H1 (cell line): ENCODE measurements at places on chromosomes 16 and 17.

DNA sequence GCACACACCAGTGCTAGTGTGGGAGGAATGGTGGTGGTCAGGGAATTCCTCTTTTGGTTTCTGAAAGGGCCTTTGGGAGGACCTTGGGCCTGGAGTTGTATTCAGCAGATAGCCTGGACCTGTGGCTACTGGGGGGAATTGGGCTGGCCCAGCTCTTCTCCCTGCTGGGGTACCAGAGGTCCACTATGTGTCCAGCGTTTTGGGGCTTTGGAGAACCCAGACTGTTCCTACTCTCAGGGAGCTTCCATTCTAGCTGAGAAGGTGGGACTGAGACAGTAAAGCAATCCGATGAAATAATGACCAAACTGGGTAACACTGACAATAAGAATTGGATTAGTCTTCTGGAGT is 2.4 kb downstream of the EPN3 start:
- no peak for DNase-seq

- no peak for DNase-seq
Observed at GRCh38 chr17:72393553-72393952, 272.7 kb downstream of the SOX9 start.

DNA sequence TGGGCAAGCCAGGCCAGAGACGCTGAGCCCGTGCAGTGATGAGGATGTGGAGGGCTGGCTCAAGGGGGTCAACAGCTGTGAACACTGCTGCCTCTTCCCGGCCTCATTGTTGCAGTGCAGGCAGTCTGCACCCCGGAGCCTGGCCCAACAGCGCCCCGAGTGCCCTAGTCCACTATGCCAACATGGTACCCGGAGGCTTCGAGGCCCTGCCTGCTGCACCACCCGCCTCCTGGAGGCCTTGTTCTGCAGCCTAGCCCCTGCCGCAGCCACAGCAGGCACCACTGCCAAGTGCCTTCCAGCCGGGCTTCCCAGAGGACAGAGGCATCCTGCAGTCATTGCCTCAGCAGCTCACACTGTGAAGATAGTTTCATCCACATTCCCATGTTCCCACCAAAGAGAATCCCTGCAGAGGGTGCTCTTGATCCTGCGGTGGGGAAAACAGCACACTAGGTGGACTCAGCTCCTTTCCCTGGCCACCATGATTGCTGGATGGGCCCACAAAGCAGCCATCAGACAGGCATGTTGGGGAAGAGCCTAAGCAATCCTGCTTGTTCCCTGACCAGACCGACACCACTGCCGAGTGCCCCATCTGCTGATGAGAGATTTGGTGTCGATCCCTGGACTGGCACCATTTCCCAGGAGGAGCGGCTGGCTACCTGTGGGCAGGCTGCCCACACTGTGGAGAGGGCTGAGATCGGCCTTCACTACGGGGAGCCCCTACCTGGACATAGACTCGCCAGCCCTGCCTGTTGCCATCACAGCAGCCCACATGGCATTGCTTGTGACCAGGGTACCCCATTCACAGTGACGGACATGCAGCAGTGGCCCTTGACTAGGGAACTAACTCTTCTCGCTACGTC is 44.9 kb downstream of the USP22 start:
- DNase-seq = peak; percentile 61

GRCh38 chr17:58525239-58525638 is 10.8 kb upstream of the MTMR4 start:
- DNase-seq = no peak

DNA sequence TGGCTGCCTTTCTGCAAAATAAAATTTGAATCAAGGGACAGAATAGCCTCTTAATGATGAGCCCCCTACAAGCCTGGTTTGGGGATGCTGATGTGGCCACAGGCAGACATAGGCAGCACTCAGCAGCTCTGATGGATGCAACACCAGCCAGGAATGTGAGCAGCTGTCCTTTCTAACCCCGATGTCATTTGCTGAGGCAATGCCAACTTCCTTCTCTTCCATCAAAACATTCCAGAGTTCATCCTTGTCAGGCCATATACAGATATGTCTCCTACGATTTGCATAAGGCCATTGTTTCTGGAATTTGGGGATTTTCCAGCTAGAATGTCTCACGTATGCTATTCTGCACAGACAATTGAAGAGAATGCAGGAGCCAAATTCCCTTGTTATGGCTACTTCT is 52.1 kb upstream of the MYOCD start:
- DNase-seq = no peak

- no peak for DNase-seq
Observed at GRCh38 chr17:7102421-7102820, 12.2 kb downstream of the ASGR2 start.

- no peak for DNase-seq
Observed at GRCh38 chr17:52047086-52047485, 111.4 kb downstream of the CA10 start.

- DNase-seq = no peak
Observed at GRCh38 chr17:10681866-10682446, 15.4 kb downstream of the SCO1 start.

DNA sequence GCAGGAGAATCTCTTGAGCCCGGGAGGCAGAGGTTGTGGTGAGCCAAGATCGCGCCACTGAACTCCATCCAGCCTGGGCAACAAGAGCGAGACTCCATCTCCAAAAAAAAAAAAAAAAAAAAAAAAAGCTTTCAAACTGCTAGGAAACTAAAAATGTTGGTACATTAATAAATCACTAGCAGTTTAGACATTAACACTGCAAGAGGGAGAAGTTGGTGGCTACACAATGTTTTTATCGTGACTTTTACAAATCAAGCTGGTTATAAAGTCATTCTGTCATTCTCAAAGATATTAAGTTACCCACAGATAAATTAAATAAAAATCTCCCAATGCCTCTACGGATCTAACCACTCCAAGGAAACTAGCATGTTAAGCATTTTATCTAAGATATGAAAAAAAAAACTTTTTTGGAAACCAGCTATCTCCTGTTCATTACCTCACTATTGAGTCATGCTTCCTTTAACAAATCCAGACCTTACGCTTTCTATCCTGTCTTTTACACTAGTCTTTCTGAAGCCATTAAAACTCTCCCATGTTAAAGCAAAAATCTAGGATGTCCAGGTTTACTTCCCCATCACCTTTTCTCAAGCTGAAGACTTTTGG is 85.9 kb upstream of the SMURF2 start:
- no peak for DNase-seq

DNA sequence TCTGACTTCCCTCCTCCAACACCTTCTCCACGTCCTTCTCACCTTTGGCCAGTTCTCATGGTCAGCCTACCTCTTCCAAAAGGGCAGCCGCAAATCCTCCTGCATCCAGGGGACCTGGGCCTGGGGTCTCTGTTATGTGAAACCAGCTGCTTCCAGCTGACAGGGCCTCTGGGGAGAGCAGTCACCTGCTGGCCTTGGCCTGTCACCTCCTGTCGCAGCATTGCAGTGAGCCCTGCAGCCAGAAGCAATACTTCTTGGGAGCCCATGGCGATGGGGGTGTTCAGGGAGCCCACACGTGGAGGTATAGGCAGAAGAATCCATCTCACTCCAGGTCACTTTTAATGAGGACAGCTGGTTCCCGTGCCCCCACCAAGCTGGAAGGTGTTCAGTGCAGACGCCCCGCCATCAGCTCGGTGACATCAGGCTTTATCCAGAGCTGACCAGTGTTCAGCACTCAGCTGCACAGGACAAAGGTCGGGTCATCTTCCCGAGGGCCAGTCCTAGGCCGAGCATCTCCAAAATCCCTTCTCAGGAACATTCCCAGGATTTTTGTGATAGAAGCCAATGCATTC is 1.7 kb upstream of the SLC47A2 start:
- DNase-seq = no peak

- no peak for DNase-seq
Observed at GRCh38 chr16:68267612-68268405, 3.5 kb downstream of the SLC7A6 start.

DNA sequence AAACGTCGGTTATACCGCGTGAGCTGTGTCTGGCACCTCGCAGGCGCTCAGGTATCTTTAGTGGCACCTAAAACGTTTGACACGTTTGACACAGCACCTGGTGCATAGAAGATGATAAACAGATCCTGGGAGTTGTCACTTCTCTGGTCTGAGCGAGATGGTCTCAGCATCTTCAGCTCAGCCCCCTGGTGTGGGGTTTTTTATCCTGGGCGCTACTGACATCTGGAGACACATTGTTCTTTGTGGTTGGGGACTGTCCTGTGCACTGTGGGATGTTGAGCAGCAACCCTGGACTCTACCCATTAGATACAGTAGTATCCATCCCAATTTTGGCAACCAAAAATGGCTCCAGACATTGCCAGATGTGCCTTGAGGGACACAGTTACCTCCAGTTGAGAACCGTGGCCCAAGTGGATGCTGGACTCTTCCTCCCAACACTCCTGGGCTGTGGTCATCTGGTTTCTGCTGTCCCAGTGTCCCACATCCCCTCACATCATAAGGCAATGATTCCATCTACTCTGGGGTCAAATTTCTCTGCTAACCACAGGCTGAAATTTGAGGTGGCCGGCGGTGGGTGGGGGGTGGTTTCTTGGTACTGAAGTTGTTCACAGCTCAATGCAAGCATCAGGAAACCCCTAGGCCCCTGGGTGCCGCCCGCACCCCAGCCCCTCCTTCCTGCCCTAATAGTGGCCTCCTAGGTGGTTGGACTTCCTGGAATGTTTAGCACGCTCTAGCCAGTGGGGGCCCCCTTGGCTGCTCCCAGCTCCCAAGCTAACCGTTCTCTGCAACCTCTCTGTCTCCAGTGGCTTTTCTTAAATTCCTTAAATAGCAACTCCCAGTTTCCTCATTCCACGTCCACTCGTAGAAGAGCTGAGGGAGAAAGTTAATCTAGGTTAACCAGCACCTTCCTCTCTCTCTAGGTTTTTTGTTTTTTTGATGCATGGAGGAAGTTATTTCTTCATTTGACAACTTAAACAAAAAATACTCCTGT is 124.8 kb downstream of the ABCC1 start:
- peak; percentile 56 for DNase-seq

GRCh38 chr17:42683407-42684034 is 1.2 kb downstream of the CNTNAP1 start:
- DNase-seq = peak; percentile 66

- DNase-seq = no peak
Observed at GRCh38 chr17:43316522-43317142, 82.2 kb upstream of the ARL4D start.

DNA sequence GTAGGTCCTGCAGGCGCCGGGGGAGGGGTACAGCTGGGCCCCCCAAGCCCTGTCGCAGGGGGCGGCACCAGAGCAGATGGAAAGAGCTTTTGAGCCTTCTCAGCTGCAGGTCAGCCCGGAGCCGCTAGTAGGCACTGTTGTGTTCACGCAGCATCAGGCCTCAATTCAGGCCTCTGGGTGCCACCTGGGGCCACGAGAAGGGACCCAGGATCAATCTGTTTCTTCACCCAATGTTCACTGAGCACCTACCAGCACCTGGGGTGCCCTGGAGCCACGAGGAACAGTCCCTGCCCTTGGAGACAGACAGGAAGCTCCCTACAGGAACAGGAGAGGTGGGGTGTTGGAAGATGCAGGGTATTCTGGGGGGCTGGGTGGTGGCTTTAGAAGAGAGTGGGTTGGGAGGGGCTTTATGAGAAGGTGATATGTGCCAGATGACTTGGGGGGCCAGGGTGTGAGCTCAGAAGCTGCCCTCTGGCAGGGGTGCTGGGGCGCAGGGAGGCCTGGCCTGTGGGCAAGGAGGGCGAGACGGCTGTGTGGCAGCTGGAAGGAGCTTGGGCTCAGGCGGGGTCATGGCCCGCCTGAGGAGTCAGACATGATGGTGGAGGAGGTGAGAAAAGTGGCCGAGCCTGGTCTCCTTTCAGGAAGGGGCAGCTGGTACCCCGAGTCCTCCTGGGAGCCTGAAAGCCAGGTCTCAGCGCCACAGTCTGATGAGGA is 121.9 kb upstream of the GSE1 start:
- no peak for DNase-seq

DNA sequence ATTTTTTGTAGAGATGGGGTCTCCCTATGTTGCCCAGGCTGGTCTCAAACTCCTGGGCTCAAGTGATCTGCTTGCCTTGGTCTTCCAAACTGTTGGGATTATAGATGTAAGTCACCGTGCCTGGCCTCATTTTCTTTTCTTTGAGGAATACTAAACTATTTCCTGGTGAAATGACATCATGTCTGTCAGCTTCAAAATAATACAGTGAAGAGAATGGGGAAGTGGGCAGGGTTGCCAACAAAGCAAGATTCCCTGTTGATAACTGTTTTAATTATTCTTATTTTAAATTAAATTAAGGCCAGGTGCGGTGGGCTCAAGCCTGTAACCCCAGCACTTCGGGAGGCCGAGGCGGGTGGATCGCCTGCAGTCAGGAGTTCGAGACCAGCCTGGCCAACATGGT is 21.1 kb downstream of the PIPOX start:
- no peak for DNase-seq
